ENCODE measurements at places on chromosomes 6 and 20.
A peak's percentile ranks its signal among the peaks of the same experiment; 100 is the strongest.

DNA sequence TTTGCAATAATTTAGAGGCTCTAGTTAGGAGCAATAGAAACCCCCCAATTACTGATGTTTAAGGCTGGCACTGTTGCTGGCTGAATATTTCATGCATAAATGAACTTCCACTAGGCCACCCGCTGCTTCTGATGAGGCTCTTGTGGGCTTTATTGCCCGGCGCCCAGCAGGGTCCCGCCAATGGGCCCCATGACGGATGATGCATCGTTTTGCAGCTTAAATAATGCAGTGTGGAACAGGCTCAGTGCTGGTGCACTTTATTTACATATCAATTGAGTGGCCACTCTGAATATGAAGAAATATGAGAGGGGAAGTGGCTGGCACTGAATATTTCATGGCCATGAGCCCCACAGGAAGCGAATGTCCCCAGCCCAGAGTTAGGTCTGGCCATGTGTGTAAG is 155.3 kb upstream of the MAFB start:
- DNase-seq, result no peak

DNA sequence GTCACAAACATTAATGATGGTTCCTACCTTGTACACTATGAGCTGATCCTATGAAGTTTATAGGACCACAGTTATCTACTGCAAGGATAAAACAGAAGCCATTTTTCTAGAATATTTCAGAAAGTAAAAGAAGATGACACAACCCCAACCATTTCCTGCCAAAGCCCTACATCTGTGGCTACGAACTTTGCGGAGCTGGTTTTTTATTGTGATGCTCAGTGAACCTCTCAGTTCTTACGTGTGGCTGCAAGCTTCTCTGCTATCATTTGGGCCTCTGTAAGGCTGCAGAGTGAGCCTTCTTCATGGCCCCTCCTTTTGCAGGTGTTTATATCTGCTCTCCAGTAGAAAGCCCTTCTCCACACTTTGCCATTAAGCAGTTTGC is 17.8 kb upstream of the TAGAP start:
- DNase-seq, result peak; percentile 19

GRCh38 chr20:14790771-14791620 is 453.6 kb upstream of the FLRT3 start:
- no peak for DNase-seq

- no peak for DNase-seq
Observed at GRCh38 chr6:81693266-81693665, 59.2 kb downstream of the TENT5A start.

DNA sequence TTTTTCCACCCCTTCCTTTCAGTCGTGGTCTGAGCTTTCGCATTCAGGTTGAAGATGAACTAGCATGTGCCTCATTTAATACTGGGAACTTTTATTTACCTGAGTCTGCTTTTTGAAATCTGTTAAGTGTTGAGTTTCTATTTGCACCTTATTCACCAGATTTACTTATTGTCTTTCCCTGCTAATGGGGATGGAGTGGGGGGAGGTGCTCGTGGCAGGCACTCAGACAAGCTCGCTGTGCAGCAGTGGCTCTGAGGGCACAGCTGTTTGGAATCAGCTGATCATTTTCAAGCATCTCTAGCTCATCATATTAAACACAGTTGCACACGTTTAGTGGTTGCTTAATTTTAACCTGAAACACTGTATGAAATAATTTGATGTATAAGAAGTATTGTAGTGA is 35.6 kb downstream of the UTRN start:
- DNase-seq, result no peak

GRCh38 chr6:107495196-107495643 is 5.3 kb downstream of the SOBP start:
- no peak for DNase-seq

- DNase-seq, result no peak
Observed at GRCh38 chr6:150745896-150746295, 119.6 kb upstream of the MTHFD1L start.

DNA sequence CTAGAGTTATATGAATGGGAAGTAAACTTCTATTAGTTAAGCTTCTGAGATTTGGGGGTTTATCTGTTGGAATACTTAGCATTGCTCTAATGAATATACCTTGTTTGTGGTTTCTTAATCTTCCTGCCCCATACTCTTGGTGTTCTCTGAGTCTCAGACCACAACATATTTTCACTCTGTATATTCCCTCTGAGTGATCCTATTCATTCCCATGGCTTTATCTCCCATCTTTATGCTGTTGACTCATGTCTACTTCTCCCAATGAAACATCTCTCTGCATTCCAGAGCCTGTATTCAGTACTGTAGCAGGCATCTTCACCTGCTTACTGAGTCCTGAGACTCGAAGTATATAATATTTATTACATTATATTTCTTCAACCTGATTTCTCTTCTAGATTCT is 283.7 kb upstream of the MAP3K7 start:
- DNase-seq, result no peak

DNA sequence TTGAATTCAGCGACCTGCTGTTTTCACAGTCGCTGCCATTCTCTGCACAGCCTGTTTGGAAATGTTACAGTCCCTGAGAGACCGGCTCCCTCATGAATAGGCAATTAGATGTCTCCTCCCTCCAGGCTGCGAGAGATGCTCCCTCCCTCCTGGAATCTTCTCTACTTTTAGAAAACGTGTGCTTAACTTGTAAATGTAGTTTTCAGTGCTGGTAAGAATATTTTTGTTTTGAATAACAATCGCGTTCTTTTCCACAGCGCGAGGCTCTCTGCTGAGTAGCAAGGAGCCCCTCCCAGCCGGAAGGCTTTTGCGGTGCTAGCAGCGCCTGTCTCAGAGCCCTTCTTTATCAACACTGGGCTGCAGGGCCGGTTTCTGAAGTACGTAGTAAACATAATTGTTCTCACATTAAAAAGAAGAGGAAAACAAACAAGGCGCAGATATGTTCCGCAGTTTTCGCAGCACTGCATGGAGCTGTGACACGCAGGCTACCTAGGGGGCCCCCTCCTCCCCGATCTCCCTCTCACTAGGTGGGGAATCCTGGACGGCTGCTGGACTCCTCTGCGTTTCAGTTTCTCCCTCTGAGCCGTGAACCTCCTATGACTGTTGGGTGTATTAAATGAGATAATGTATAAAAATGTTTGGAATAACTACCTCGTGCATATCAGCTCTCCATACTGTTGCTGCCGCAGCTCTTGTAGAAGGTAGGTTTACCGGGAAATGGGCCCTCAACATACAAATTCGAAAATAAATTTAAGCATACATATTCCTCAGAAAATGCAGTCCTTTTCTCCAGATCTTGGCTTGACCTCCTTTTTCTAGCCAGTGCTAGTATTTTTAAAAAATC is 79.0 kb upstream of the SPACA1 start:
- no peak for DNase-seq

- DNase-seq, result no peak
Observed at GRCh38 chr20:47825011-47825762, 39.9 kb upstream of the SULF2 start.

GRCh38 chr6:77368660-77369313 is 94.5 kb downstream of the HTR1B start:
- DNase-seq, result peak; percentile 51

DNA sequence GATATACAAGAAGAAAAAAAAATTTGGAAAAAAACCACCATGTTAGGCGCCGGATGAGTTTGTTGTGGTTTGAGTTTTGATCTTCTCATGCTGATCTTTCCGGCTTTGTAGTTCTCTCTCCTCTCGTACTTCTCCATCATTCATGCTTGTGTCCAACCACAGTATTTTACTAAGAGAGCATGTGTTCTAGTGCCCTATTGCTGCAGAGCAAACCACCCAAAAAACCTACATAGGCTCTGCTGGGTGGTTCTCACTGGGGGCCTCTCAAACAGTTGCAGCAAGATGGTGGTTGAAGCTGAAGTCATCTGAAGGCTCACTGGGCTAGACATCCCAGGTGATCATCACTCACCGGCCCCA is 404.2 kb downstream of the PLCB1 start:
- no peak for DNase-seq

DNA sequence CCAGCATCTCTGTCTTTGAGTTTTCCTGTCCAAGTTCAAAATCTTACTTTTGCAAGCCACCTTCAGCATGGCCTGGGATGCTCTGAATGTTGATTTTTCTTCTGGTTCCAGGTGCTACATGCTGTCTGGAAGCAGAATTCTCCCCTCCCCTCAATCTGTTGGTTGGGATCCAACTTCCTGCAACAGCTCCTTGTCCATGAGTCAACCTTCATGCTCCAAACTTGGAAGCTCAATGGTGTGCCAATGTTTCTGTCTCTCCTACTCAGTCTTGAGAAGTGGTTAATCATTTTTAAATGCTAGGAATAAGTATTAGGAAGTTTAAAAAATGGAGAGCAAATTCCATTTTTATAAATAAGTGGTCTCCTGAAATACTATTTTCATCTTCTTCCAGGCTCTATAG is 33.2 kb upstream of the PLEKHG1 start:
- DNase-seq, result no peak

GRCh38 chr20:61958773-61959700 is 106.6 kb downstream of the TAF4 start:
- DNase-seq, result no peak

DNA sequence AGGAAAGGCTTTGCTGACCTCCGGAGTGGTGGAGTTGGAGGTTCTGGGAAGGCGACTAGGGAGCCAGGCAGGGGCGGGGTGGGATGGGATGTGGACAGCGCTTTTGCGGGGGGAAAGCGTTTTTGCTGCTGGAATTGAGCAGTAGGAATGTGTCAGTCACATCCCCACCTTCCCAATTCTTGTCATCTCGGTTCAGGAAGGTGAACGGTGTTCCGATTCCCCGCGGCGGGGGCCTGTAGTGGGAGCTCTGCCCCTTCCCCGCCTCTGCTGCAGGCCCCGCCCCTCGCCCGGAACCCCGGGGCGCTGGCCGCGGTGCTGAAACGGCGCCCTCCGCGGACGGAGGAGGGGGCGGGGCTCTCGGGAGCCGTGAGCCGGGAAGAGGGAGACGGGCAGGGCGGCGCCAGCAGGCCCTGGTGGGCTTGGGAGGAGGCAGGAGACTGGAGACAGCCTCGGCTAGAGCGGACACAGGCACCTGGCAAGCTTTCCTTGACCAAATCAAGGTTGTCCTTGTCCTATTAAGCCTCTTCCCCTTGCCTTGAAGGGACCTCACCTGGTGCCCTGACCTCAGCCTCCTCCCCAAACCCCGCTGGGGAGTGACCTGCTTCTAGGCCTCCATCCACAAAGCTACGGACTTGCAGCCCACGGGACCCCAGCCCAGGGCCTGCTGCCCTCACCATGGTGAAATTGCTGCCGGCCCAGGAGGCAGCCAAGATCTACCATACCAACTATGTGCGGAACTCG is at the start of gene LHFPL5:
LHFPL5 (plus strand) TSS at position 357 of the 741 bp plus-strand sequence; CDS start at position 676, 319 bp downstream.
- DNase-seq, result peak; percentile 24

DNA sequence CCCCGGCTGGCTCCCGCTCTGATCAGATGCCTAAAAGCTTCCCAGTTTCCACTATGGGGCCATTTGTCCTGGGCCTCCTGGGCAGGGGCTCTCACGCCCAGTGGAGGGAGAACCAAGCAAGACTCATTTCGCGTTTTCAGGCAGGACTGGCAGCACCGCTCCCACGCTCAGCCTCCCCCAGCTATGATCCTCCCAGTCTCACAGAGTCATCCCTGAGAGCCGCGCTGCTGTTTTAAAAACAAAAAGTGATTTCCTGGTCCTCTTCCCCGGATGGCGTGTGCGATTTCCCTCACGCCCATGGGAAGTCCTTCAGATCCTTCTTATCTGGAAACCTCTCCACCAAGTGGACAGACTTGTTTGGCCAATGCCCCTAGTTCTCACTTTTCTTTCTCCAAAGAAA is at the start of gene ADGRF5:
ADGRF5 (minus strand) TSS at position 208 of the 400 bp plus-strand sequence. CDS start 15,176 bp downstream, outside the sequence.
- DNase-seq, result no peak

GRCh38 chr6:114989279-114989964 is 646.6 kb upstream of the HS3ST5 start:
- DNase-seq, result no peak

DNA sequence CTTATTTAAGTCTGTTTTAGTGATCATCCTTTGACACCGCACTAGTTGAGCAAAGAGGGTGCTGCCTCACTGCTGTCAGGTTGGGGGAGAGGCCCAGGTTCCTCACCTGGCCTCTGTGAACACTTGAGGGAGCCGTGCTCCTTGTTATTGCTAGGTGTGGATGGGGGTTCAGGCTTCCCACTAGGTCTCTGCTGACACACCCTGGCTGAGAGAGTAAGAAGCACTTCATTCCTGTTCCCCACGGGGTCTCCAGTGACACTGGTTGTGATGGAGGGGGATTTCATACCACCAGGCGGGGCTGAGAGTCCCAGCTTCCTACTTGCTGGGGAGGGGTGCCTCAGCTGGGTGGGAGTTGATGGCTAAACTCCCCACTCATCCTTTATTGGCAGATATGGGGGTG is 11.1 kb upstream of the NOTCH4 start:
- DNase-seq, result no peak

DNA sequence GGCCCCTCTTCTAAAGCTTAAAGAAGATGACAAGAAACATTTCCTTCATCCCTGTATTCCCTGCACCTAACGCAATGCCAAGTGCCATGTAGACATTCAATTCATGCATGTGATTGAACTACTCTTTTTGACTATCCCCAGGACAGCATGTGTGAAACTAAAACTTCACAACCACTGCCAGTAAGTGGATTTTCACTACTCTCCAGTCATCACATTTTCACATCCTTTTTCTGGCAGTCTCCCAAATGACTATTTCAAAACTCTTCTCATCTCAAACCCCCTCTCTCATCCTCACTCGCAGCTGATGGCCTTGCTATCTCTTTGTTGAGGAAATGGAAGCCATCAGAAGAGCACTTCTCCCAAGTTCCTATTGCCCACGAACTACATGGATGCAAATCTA is 122.6 kb downstream of the OPRM1 start:
- DNase-seq, result peak; percentile 48

GRCh38 chr6:108446629-108447150 is 114.0 kb upstream of the FOXO3 start:
- no peak for DNase-seq

- DNase-seq, result no peak
Observed at GRCh38 chr20:38504368-38505090, 31.9 kb downstream of the RALGAPB start.

DNA sequence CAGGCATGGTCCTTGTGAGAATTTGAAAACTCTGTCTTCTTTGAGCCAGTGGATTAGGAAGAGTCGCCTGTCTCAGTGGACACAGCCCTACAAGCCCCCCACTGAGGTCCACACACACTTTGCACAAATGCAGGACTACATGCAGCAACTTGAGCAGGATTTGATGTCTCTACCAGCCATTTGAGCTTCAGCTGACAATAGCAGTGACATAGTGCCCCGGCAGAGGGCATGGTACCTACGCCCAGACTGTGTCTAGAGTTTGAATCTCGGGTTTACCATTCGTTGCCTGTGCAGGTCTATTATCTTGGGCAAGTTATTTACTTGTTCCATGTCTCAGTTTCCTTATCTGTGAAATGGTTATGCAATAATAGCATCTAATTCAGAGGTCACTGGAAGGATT is 580.1 kb downstream of the TFAP2B start:
- no peak for DNase-seq

DNA sequence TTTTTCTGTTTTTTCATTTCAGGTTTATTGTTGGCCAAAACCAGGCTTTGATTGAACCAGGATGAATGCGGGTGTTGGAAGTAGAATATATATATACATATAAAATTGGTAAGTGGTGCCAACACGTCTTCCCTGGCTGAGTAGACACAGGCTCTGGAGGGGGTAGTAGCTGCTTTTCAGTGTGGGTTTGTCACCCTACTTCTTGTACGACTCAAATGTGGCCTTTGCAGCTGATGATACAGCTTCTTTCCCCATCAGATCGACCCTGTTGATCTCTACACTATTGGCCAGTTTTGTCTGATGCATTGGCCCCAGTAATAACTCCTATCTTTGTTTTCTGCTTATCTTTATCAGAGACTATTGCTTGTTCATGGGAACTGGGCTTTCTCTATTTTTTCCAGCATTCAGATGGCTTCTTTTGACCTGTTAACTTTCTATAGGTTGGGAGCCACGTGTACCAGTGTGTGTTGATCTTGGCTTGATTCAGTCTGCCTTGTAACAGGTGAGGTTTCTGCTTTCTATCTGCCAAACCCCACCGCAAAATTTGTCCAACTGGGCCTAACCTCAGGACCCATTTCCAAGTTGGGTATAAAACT is 2.7 kb upstream of the ZNFX1 start:
- DNase-seq, result no peak

Data from inflammatory macrophage (primary cell).